SK-MEL-5 (cell line): ENCODE measurements at places on chromosomes 7 and 10.
A peak's percentile ranks its signal among the peaks of the same experiment; 100 is the strongest.

GRCh38 chr7:50766849-50767207 lies 15.9 kb downstream of the GRB10 start:
- DNase-seq = no peak

DNA sequence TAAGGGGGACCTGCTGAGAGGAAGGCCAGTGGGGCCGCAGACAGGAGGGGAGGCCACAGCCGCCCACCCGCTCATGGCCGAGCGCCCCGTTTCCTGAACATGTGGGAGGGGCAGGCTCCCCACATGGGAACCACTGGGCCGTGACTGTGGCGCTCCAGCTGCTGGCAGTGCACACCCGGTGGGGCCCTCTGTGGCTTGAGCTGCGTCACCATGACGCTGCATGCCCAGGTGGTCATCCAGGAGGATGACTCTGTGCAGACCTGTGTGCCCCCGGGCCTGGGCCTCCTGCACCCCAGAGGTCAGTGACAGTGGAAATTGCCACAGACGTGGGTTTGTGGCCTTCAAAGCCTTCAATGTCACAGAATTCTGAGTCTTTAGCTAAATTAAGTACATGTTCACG lies 85.1 kb downstream of the MGMT start:
- DNase-seq = no peak

DNA sequence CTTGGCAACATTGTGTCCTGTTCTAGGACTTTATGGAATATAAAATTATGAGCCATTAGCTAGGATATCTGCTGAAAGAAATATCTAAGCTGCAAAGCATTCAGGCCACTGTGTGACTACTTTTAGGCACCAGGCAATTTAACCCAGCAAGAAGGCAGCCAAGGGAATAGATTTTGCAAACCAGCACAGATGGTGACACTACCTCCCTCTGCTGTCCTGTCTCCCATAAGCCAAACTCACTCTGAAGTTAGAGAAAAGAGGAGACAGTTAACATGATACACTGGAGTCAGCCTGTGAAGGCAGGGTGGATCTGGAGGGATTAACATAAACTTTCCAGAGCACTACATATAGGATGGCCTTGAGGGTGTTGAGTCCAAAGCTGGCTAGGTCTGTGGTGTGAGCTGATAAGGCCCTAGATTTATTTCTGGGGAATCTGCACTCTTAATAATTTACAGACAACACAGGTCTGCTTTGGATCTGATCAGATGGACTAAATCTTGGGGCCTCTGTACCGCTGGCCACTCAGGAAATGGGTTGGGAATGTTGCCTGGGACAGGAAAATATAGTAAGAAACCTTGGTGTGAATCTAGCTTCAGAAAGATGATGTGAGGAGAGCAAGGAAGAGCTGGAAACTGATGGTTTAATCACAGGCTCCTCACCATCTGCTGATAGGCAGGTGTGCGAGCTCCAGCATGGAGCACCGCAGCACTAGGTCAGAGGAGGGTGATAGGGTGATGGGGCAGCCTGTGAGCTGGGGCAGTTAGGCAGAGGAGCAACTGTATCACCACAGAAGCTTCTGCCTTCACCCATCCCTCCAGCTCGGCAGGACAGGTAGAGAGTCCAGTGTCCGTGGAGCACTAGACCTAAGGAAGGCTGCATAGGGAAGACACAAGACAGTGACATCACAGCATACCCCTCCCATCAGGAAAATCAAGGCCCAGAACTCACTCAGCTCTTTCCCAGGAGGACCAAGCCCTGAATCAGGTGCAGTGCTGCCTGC lies 229.9 kb upstream of the PRSS1 start:
- DNase-seq = peak; percentile 42

DNA sequence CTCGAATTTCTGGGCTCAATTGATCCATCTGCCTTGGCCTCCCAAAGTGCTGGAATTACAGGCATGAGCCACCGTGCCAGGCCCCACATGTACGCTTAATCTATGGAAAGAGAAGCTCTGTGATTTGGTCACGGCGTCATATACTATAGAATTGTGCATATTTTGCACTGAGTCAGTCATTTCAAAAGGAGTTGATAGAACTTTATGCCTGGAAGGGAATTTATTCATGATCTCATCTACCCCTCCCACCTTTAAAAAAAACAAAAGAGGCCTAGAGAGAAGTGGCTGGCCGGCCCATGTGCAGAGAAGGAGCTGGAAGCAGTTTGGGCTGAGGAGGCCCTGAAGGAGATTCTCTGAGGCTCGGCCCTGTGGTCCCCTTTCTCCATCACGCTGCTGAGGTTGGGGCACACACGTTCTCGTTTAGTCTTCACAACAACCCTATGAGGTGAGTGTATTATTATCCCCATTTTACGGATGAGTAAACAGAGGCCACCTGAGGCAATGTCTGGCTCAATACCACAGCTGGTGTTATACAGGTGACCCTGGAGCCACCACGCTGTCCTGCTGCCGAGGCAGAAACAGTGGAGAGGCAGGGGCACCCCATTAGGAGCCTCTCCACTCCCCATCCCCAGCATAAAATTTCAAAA lies 47.2 kb upstream of the ZRANB1 start:
- no peak for DNase-seq

DNA sequence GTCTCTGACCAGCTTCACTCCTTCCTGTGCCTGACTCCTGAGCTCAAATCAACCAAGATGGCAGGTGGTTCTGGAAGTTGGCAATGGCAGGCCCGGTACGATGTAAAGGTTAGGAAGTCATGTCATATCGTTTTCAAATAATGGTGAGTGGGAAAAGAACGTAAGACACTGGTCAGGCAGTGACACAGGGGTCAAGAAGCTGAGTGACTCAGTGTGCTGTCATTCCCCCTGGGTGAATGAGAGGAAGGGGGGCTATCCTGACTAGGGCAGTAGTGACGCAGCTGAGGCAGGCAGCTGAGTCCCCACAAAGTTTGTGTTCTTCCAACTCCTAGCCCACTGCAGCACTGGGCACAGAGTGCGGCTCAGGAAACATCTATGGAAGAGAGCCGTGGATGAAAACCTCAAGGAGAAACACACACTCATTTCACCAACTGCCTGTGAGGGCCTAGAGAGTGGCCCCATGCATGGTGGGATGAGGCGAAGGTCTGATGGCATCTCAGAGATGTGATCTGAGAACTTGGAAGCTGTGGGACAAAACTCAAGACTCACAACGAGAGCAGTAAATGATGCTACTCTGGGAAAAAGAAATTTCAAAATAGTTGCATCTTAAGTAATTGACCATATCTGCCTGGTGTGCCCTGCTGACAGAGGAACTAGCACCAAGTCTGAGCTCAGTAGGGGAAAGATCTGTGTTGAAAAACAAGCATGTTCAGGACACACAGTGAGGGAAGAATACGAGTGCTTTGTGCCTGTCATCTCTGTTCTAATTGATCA lies 23.2 kb downstream of the CREB3L2 start:
- DNase-seq = peak; percentile 21

DNA sequence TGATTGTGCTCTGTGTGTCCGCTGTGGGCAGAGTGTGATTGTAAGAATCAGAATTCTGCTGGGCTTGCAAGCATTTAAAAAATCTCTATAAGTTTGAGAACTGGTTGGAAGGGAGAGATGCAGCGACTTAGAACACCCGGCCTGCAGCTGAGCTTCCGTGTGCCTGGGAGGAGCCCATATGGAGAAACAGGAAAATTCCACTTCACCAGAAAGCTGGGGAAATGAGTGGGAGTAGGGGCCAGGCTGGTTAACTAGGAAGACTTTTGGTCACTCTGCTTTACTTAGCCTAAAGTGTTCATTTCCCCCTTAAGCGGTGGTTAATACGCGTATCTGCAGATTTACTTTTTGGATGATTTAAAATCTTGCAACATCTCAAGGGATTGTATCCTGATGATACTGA lies 72.2 kb downstream of the TCF7L2 start:
- no peak for DNase-seq

DNA sequence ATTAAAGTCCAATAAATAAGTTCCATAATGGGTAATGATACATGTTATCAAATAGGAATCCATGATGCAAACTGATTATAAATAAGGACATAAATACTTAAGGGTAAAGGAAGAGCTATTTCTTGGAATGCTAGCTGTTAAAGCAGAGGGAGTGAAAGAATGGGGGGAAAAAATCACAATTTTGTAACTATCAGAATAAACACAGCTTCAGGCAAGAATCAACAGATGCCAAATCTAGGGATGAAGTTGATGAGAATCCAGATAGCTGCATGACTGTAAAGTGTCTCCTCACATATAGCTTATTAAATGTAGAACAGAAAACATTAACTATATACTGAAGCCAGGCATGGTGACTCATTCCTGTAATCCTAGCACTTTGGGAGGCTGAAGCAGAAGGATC lies 4.9 kb downstream of the IPMK start:
- no peak for DNase-seq

DNA sequence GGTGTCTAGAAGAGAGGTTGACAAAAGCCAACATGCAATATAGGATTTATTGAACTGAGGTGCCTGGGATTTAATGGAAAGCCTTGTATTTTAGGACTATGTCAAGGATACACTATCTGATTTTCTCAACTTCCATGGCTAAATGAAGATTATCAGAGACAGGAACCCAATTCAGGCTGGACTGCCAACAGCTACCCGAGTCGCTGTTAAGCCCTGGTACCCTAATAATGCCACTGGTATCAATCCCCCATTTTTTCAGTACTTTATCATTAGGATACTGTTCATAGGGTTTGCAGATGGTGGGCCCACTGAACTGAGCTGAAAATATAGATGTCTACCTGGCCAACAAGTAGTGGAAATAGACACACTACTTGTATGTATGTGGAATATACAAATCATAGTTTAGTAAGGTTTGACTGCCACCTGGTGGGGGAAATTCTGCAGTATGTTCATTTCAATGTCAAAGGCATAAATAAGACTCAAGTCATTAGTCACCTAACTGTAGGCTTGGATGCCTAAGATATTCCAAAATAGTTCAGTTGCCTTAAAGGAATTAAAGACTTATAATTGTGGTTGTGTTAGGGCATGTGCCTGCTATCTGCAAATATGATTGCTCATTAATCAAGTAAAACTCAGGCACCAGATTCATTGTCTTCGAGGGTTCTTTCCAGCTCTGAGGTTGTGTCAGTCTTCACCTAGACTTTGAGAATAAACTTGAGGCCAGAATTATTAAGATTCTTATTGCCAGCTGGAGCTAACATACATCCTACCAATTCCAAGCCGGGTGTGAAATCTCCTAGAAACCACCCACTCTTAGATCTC lies 34.1 kb upstream of the NOBOX start:
- peak; percentile 78 for DNase-seq

GRCh38 chr10:116918583-116918982 lies 69.3 kb downstream of the ENO4 start:
- DNase-seq = no peak

- DNase-seq = no peak
These were observed 135.9 kb downstream of the JCAD start for GRCh38 chr10:29923416-29923965.

DNA sequence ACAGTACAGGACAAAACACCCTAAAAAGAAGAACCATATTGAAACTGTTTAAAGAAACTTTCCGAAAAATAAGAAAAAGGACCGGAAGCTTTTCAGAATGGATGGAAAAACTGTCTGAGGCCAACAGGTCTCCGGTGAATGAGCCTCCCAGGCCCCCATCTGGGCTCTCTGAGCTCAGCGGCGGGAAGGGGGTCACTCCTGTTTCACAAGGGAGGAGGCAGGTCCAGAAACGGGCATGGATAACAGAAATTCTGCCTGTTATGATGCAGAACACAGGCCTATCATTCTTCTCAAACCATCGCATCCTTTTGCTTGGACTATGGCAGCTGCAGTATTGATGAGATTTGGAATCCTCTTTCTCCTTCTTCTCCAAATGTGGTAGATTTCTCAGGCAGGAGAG lies 58.9 kb upstream of the SHH start:
- no peak for DNase-seq

DNA sequence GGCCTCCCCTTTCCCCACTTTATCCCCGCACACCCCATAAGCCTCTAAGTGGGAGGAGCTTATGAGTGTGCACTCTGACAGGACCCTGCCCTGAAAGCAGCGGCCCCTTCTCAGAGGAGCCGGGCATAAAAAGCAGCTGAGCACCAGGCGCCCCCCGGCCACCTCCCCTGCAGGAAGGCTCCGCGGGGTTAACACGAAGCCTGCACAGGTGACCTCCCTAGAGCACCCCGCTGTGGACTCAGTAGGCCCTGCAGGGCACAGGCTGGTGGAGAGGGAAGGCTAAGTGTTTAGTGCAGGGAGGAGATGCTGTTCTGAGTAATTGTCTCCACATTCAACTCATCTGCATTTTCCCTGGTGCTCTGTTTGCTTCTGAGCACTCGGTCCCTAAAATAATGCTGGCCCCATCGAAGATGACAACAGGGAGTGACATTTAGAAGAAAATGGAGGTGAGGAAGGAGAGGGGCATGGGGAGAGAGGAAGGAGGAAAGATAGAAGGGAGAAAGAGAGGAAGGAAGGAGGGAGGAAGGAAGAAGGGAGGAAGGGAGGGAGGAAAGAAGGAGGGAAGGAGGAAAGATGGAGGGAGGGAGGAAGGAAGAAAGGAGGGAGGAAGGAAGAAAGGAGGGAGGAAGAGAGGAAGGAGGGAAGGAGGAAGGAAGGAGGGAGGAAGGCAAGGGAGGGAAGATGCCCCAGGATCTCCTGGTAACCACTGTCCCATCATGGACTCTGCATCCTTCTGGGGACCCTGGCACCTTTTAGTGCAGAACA lies 25.4 kb upstream of the CNPY1 start:
- no peak for DNase-seq

DNA sequence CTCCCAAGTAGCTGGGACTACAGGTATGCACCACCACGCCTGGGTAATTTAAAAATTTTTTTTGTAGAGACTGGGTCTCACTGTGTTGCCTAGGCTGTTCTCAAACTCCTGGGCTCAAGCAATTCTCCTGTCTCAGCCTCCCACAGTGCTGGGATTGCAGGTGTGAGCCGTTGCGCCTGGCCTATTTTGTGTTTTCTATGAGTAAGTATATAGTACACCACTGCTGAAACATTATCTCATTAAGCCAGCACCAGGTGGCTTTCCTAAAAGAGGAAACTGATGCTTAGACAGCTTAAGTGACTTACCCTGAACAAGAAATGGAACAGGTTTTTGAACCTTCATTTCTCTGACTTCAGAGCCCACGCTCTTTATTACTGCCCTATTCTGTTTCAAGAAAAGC lies 7.8 kb upstream of the PTPN12 start:
- no peak for DNase-seq
